ENCODE measurements at places on chromosomes 1 and 21.

GRCh38 chr1:228472655-228473054, 14.5 kb upstream of the RNF187 start:
- no peak for DNase-seq

GRCh38 chr1:150152182-150152536, 2.4 kb downstream of the PLEKHO1 start:
- no peak for DNase-seq

- no peak for DNase-seq
Measured at GRCh38 chr1:226651732-226652105, 87.4 kb downstream of the ITPKB start.

GRCh38 chr1:25505656-25506385, 37.6 kb upstream of the LDLRAP1 start:
- DNase-seq, result no peak
